ENCODE measurements at places on chromosomes 16 and 17.

DNA sequence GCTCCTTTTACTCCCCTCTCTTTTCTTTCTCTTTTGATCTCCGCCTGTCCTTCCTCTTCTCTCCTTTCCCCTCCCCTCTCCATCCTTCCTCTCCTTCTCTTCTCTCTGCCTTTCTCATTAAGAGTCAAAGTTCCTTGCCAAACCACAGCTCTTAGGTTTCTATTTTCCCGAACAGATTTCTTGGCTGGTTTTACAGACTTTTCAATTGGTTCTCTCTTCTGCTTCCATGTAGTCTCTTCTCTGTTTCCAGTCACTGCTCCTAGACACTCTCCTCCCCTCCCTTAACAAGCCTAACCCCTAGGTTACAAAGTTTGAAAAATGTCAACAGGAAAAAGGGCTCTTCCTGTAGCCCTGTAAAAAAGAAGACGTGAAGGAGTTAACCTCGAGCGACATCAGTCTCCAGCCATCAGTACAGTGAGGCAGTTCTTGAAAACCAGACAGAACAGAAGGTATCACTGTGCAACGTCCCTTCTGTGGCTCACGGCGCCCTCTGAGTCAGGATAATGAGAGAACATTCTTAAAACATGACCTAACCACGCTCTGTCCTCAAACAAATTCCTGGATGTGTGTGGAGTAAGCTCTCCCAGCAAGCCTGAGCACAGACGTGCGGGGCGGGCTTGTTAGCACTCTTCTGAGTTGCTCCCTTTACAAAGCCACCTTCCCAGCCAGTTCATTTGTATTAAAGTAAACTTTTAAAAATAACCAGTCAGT is 11.6 kb upstream of the MARCHF10 start:
- DNase-seq, result no peak

GRCh38 chr16:31008149-31008548 is 2.3 kb downstream of the STX1B start:
- no peak for DNase-seq

- no peak for DNase-seq
Observed at GRCh38 chr17:6254036-6254435, 180.9 kb downstream of the AIPL1 start.

DNA sequence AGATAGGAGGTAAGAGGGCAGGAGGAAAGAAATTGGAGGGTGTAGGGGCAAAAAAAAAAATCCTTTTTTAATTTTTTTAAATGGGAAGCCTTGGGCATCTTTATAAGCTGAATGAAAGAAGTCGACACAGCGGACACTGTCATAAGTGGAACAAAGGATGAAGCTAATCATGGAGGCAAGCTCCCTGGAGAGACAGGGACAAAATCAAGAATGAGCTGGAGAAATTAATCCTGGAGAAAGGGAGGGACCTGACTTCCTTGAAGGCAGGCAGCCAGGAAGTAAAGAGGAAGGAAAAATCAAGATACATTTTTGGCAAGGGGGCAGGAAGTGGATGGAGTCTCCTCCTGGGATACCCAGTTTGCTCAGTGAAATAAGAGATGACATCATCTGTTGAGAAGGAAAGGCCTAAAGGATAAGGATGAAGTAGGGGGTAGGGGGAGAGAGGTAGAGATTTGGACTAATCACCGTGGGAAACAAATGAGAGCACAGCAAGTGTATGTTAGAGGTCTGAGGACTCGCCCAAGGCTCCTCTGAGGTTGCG is 179.3 kb downstream of the SLC39A11 start:
- DNase-seq, result no peak

GRCh38 chr17:35373534-35373983 is at the start of gene SLFN11:
Gene SLFN11, minus strand, starts transcription at chr17:35373621. Its CDS starts 9,814 bp downstream, at chr17:35363807.
- peak; percentile 90 for DNase-seq

DNA sequence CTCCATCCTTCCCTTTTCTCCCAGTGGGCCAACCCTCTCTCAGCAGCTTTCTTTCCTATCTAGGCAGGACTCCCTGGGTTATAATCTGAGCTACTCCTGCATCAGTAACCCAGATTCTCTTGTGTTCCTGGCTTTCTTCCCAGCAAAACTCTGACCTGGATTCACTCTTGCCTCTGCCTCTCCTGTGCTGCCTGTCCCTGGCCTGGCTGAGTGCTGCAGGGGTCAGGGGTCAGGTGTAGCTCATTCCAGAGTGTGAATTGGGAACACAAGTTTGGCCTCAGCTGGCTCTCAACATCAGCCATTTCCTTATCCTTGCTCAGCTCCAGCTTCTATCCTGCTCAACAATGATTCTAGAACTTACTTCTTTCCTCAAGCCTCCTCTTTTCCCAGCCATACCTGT is 2.5 kb upstream of the ST6GALNAC2 start:
- no peak for DNase-seq

Measured in CD4-positive, alpha-beta T cell treated with Interleukin-10 for 1 hour (primary cell).